Activated CD8-positive, alpha-beta T cell treated with anti-CD3 and anti-CD28 coated beads, Interleukin-2, amount 10 ng/mL, durations not matched to agents 7 days and 5 days (primary cell): ENCODE measurements at places on chromosomes 11 and 22.
A peak's percentile ranks its signal among the peaks of the same experiment; 100 is the strongest.

DNA sequence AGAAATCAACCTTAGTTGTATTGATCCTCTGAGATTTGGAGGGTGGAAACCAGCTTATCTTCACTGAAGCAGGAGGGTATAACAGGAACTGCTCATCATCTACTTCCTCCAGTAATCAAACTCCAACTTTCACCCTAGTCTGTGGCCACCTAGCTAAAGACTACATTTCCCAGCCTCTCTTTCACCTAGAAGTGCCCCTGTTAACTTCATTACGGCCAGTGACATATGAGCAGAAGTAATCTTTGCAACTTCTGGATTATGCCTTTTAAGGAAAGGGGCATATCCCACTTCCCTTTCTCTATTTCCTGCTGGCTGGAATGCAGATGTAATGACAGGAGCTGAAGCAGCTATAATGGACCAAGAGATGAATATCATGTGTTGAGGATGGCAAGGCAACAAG lies 7.6 kb upstream of the VPS37C start:
- no peak for DNase-seq

- no peak for DNase-seq
Measured at GRCh38 chr11:65128182-65129145, 5.9 kb downstream of the SYVN1 start.

- no peak for DNase-seq
Measured at GRCh38 chr11:111062420-111062819, 183.1 kb upstream of the POU2AF2 start.

- DNase-seq, result no peak
Measured at GRCh38 chr11:95562196-95562921, 227.2 kb downstream of the FAM76B start.

- DNase-seq, result no peak
Measured at GRCh38 chr11:72709478-72710238, 35.4 kb upstream of the PDE2A start.

DNA sequence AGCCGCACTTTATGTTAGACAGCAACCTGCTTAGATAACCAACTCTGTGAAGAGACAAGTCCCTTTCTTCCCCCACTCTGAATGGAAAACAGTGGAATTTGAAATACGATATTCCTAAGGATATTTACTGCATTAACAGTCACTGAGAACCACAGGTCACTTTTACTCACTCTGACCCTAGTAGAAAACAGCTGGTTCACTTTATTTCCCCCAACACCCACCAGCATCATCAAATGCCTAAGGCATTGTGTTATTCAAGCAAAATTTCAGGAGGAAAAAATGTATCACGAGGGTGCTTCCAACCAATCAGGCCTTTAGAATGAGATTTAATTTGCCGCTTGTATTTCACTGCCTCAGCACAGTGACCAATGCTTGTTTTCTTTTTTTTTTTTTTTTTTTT lies 1134.1 kb upstream of the CCDC90B start:
- no peak for DNase-seq

GRCh38 chr11:130359419-130359818 lies 44.7 kb upstream of the ZBTB44 start:
- no peak for DNase-seq

- no peak for DNase-seq
Measured at GRCh38 chr22:36734171-36735058, 30.9 kb upstream of the CACNG2 start.

- DNase-seq, result peak; percentile 64
Measured at GRCh38 chr22:24521791-24522245, 26.7 kb downstream of the UPB1 start.

DNA sequence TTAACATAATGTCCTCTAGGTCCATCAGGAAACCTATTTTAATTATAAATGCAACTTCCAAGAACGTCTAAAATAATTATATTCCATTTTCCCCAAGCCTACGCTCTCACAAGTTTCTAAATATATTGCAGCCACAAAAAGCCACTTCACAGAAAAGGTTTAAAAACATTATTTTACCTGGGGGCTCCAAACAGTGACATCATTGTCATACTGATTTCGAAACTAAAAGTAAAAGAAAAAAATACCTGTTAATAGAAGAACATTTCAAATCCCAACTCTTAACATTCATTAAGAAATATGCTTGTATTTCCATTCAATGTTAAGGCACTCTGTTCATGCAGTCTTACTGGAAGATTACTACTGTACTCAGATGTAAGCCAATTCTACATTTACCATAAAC lies 1.4 kb downstream of the PSMA1 start:
- DNase-seq, result no peak

DNA sequence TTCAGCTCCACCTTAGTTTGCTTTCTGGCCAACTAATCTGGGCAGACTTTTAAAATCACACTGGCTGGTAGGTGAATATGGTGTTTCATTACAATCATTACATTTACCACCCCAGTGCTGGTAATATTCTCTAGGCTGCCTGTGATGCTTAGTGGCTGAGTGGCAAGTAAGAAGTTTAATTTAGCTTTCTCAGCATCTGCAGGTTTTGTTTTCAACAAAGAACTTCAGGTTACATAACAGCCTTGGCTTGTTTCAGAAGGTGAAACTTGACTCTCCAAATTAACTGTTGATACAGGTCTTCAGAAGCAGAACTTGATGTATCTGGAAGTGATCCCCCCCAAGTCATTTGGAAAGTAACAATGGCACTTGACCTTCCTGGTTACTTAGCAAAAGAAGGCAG lies 423.3 kb upstream of the CCDC90B start:
- DNase-seq, result no peak

GRCh38 chr11:31375879-31376278 lies 6.2 kb downstream of the DNAJC24 start:
- no peak for DNase-seq

DNA sequence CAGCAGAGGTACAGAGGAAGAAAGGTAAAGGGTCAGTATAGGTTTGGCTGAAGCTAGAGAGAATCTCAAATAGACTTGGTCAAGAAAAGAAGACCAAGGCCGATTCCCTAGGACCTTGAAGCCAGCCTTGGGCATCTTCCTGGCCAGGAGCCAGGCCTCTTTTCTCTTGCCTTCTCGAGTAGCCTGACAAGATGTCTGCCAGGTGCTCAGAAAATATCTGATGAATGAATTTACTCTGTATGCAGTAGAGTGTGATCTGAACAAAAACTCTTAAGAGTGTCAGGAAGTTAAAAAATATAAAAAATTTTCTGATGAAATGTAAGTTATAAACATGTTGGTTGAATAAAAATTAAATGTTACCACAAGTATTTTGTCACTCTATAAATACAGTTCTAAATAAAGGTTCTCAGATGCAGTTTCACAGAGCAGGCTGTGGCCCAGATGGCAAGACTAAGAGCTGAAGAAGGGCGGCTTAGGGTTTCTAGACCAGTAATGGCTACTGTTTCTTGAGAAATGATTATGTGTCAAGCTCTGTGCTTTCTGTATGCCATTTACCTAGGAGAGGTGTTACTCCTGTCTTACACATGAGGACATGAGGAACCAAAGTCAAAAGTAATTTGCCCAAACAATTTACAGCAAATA lies 98.1 kb downstream of the ATXN10 start:
- no peak for DNase-seq
